ENCODE measurements at places on chromosomes 2 and 18.

- DNase-seq = no peak
Measured at GRCh38 chr2:72710418-72711152, 115.2 kb downstream of the EXOC6B start.

GRCh38 chr2:37617119-37617892, 54.1 kb downstream of the CDC42EP3 start:
- no peak for DNase-seq

DNA sequence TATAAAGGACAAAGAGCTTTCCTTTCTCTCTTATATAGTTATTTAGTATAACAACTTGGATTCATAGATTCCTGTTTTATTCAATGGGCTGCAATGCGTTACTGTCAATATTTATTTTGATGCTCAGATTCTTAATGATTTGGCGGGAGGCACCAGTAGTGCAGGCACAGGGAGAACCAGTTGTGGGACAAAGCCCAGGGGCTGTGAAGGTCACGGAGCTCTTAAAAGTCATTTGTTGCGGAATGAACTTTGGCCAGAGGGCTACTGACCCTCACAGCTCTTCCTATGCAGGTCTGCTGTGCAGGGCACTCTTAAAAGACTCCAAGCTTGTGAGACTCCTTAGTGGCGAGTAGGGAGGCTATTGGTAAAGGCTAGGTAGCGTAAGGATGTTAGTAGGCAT, 34.0 kb downstream of the BCL2L11 start:
- DNase-seq = no peak

DNA sequence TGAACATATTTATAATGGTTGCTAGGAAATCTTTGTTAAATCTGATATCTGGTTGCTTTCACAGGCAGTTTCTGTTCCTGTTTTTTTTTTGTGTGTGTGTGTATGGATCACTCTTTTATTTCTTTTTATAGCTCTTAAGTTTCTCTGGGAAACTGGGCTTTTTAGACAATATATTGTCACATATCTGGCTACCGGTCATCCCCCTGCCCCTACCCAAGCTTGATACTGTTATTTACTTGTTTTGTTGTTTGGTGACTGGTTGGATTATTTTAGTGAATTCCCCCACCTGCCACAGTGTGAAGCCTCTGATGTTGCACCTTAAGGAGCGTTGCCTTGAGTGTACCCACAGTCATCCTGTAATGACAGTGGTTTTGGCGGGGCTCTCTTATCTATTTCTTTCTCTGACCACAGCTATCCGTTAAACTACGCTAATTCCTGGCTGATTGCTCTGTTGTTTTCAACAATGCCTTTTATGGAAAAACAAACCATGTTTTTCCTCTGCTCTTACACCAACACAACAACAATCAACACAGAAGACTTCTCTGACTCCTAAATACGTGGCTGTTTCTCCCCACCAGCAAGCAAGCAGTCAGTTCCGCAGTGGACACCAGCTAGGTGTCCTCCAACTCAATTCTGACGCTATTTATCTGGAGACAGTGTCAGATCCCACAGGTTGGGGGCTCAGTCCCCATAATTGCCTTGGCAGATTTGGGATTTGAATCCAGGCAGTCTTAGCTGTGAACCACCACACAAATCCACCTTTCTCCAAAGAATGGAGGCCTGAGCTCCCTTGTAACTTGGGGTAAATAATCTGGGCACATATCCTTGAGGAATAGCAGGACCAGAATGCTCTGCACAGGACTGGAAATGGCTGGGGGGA, 10.9 kb downstream of the GNLY start:
- no peak for DNase-seq

DNA sequence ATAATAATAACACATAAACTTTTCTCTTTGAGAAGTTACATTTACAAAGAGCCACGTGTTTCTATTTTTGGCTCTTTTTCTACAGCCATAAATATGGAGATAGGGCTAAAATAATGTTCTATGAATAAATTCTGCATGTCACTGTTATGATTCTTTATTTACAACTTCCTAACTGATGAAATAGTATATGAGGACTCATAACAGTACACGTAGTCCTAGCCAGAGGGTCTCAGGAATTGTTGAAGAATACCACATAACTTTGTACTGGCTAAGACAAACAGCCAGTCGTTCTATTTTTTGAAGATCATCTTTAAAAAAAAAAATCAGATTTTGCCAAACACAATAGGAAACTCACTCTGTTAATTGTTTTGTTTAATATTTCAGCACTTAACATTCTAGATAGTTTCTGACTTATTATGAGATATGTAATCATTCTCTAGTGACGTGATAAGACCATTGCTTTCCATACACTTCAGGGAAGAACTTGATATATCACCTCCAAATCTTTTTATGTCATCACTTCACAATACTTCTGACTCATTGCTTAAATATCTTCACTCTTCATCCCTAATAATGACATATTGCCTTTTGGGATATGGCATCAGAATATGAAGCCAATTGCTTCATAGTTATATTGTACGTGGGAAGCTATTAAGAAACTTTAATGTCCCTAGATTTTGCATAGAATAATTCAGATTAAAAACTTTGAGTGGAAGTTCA, 256.1 kb downstream of the XIRP2 start:
- DNase-seq = no peak

DNA sequence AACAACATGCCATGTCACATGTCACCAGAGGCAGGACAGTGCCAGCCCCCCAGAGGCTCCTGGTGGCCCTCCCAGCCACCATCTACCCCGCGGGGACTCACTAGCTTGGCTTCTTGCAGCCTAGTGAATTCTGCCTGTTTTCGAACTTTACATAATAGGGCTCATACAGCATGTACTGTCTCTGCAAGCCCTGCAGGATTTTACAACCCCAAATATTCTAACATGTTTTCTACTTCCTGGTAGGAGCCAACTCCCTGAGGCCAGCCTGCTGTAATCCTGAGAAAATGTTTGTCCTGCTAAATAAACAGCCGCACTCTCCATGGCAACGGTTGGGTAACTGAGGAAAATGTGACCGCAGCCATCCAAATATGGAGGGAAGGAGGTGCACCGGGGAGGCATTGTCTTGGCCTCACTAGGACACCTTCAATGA, 2.7 kb downstream of the PER2 start:
- DNase-seq = no peak

DNA sequence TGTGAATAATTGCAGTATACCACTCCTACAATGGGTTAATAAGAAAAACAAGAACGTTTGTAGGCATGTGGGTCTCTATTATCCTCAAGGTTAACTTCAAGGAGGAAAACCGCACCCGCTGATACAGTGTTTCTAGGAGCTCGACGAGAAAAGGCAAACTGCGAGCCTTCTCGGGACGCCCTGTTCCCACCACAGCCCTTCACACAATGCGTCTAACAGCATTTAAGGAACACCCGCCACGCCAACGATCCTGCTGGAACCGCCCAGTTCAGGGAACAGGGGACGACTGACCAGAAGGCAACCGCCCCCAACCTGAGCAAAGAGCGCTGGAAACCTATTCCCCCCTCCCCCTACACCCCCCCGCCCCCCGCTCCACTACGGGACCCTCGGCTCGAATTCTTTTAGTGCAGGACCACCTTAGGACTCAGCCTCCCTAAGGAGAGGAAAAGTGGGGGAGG, 710 bp upstream of the TMSB10 start:
- no peak for DNase-seq

DNA sequence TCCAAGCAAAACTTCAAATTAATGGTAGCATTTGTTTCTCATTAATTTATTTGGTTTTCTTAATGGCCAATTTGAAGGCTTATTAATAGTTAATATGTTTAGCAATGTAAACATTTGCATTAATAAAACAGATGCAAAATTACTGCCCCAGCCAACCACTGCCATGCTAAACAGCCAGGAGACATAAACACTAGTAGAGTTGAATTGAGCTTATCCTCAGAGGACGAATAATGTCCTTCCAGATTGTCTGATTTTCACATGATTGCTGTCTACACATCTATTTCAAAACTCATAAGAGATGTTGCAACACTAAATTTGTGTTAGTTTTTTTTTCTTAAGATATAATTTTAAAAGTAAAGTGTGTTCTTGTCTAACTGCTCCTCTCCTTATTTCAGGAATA, 128.5 kb downstream of the DCC start:
- no peak for DNase-seq

GRCh38 chr18:47950511-47950910, 20.1 kb upstream of the SMAD2 start:
- DNase-seq = no peak

GRCh38 chr2:219120082-219120481, 40.5 kb downstream of the NHEJ1 start:
- DNase-seq = no peak

DNA sequence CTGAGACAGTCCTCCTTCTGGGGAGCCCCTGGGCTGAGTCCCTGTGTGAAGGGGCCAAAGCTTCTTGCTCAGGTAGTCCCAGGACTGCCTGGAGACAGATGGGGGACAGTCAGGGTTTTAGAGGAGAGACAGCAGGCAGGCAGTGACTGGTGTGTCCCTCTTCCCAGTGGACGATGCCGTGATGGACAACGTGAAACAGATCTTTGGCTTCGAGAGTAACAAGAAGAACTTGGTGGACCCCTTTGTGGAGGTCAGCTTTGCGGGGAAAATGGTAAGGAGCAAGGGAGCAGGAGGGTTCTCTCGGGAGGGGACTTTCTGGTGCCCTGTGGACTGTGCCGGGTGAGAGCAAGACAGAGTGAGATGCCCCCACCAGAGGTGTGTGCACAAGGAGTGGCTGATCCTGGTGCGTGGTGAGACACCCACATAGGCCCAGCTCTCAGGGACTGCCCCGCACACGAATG, 74.8 kb downstream of the DYSF start:
- no peak for DNase-seq

DNA sequence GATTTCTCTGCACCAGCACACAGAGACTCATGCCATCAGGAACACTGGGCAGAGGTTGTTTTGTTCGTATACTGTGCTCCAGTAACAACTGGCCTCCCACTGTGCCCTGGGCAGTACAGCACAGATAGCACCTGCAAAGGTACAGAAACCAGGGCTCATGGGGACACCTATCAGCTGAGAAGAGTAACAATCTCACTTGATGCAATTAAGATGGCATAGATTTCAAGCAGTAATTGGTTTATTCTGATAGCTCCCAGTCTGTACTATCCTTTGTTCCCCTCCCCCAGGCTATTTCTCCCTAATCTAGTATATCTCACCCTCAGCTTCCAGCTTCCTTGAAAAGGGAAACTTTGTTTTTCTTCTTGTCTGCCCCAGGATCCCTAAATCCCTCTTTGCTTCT, 343.9 kb upstream of the MMADHC start:
- no peak for DNase-seq

DNA sequence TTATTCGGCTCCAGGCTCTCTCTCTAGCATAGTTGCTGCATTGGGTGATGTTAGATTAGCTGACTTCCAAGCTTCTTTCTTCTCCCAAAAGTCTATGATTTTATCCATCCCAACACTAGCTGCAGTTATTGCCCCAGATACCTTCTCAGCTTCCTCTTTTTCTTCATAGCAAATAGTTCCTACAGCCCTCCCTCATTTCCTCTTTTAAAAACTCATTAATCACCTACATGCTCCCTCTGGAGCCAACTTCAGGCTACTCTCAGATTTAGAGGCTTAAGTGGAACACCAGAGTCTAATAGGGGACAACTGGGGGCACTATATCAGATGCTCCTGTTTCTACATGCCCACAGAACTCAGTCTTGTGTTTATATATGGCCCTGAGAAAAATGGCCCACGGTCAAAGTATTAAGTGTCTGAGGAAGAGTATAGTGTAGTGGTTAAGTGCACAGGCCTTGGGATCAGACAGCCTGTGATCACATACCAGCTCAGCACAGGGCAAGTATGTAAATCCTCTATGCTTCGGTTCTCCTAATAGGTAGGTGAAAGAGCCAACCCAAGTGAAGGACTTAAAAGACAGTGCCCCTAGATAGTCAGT, 241.9 kb upstream of the SLC14A2 start:
- no peak for DNase-seq

DNA sequence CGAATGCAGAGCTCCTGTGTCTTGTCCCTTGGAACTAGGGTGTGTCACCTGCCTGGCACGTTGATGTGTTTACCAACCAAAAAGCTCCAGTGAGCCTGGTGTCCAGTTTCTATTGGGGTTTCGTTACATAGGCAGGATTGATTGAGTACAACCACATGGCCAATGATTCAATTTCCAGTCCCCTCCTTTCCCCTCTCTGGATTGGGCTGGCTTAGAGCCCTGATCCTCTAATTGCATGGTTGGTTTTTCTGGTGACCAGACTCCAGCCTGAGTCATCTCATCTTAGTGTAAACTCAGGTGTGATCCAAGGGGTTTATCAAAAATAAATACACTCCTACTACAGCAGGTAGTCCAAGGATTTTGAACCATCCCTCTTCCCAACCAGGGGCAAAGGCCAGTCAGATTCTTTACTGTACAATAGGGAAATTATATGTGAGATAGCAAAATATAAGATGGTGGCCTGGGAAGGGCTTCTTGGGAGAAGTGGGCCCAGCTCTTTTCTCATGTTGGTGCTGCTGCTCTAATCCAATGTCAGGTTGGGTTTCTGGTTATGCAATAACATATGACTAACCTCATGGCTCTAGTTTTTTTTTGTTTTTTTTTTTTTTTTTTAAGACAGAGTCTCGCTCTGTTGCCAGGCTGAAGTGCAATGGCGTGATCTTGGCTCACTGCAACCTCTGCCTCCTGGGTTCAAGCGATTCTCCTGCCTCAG, 64.7 kb upstream of the MGAT5 start:
- no peak for DNase-seq

GRCh38 chr2:37654932-37655841, 16.3 kb downstream of the CDC42EP3 start:
- DNase-seq = no peak

DNA sequence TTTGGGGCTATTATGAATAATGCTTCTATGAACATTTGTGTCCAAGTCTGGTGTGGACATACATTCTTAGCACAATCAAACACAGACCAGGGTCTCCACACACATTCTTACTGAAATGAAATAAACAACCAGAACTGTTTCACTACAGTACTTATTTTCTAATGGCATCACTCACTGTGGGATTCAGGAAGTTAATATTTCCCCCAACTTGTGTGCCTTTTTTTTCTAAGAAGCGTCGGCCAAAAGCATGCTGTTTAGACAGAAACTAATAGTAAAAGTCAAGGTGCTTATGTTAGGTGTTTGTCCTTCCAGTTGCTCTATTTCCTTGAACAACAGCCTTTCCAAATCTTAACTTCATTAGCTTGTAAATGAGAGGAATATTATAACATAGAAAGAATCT, 117.6 kb downstream of the DOCK10 start:
- DNase-seq = no peak

DNA sequence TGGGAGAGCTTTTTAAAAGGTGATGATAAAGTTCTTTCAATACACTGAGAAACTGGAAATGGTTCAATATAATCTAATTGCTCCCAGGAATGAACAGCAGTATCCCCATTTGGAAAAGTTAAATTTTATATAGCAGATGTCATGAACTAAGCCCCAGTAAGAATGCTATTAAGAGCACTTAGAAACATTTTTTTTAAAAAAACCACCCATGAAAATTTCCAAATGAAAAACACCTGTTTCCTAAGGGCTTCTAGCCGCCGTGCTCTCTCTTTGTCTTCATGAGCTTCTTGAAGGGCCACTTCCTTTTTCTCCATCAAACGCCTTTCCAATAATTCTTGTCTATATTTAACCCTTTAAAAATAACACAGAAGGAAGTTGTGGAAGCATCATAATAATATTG, 77.0 kb downstream of the UPP2 start:
- DNase-seq = no peak

GRCh38 chr2:151251012-151251411, 10.7 kb downstream of the RBM43 start:
- no peak for DNase-seq

- no peak for DNase-seq
Measured at GRCh38 chr2:159573846-159574606, 42.3 kb downstream of the BAZ2B start.
